ENCODE measurements at places on chromosomes 4 and X. TPM values are rescaled to one million over a fixed set of nuclear protein-coding genes. Genes with fewer than 3 reads are reported as not detected.

Gene GAGE2A
- total RNA-seq, result not detected

Gene DMRTC1B
- not detected for total RNA-seq

Gene SCLT1
- total RNA-seq, result 15.5 TPM

Gene ARAP2
- 7.9 TPM for total RNA-seq

Gene AKAP4
- not detected for total RNA-seq

Gene CT55
- total RNA-seq, result not detected

Gene PABPC4L
- not detected for total RNA-seq

Gene HPRT1
- 14.6 TPM for total RNA-seq

Gene YY2
- 2.3 TPM for total RNA-seq

Gene CHRNA9
- not detected for total RNA-seq

Gene SSX4
- not detected for total RNA-seq

Gene SYTL5
- 0.17 TPM for total RNA-seq

Gene GRK4
- 1.3 TPM for total RNA-seq

Gene GLUD2
- 0.35 TPM for total RNA-seq

Gene LRAT
- 0.38 TPM for total RNA-seq

Gene HMX1
- not detected for total RNA-seq

Gene NPY2R
- total RNA-seq, result not detected

Gene SPANXA1
- not detected for total RNA-seq

Gene GIMD1
- not detected for total RNA-seq

Gene TMSB15A
- not detected for total RNA-seq

Gene ADGRL3
- 1.4 TPM for total RNA-seq

Gene FRAS1
- 1.7 TPM for total RNA-seq

Gene SMAD1
- total RNA-seq, result 17.4 TPM

Gene PLXNB3
- total RNA-seq, result 4.9 TPM

Gene KLHL34
- total RNA-seq, result not detected

Gene FAM47E
- 0.78 TPM for total RNA-seq

Gene TRPC3
- total RNA-seq, result not detected

Gene SPARCL1
- not detected for total RNA-seq

Gene BANK1
- total RNA-seq, result 0.05 TPM

Gene PALLD
- 83.7 TPM for total RNA-seq

Gene TLR7
- total RNA-seq, result not detected

Gene TEX13D
- total RNA-seq, result not detected

Gene RHOXF2
- not detected for total RNA-seq

Gene ETDB
- not detected for total RNA-seq

Gene IL9R
- not detected for total RNA-seq

Gene KDR
- 0.10 TPM for total RNA-seq

Gene POF1B
- 11.9 TPM for total RNA-seq

Gene SLC10A4
- 2.1 TPM for total RNA-seq

Gene RTL3
- not detected for total RNA-seq

Gene CCNB3
- 0.54 TPM for total RNA-seq

Gene CXCL1
- 527 TPM for total RNA-seq

Gene PPEF2
- total RNA-seq, result not detected

Gene ENPEP
- total RNA-seq, result 1.3 TPM

Gene NAT8L
- 7.1 TPM for total RNA-seq

Gene MAGEA4
- total RNA-seq, result not detected

Gene SSX2B
- not detected for total RNA-seq

Gene RNF128
- total RNA-seq, result 0.12 TPM

Gene ADH1A
- total RNA-seq, result not detected

Gene CT45A3
- not detected for total RNA-seq

Gene CAPN6
- total RNA-seq, result 0.02 TPM

Gene PTPN13
- 11.3 TPM for total RNA-seq

Gene KLHL4
- 5.8 TPM for total RNA-seq

Gene CA5B
- total RNA-seq, result 13.8 TPM
